ENCODE measurements at places on chromosomes 16 and 17.

- DNase-seq, result no peak
These were observed 9.1 kb downstream of the TMEM208 start for GRCh38 chr16:67235816-67236562.

DNA sequence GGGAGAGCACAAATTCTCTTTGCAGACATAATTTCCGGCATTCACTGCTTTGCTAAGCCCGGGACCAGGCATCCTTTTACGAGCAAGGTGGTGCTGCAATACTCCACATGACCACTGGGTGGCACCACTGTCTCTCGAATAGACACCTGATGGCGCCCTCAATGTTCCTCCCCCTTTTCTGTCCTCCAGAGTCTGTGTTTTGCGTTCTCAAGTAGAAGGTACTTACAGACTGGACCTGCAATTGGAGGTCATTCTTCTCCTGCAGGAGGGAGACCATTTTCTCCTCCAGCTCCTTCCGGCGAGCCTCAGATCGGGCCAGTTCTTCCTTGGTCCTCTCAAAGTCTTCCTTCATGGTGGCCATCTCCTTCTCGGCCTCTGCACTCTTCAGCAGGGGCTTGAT lies 45.2 kb downstream of the MYH13 start:
- DNase-seq, result peak; percentile 10

DNA sequence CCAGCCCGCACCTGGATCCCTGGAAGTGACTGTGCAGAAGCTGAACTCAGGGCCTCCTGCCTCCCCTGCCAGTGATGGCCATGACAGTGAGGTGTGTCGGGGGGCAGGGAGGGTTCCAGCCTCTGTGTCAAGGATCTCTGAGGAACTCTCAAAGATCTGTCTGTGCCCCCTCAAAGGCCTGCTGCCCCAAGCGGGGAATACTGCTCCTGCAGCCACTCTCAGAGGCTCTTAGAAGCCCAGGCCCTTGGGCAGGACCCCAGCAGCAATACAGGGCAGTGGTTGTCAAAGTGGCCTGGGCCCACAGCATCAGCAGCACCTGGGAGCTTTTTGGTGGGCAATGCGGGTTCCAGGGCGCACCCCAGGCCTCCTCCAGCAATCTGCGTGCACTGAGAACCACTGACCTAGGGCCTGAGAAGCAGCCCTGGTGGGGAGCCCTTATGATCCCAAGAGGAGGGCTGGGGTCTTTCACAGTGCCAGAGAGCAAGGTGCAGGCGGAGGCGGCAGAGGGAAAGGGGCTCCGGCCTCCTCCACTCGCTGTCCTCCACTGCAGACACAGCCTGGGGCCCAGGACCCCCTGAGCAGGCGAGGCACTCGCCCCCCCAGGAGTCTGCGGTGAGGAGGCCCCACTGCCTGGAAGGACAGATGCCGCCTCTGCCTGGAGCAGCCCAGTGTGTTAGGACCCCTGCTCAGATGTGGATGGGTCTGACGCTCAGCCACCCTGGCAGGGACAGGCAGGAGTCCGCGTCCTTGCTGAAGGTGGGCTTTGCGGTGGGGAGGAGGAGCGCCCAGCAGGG lies 42.1 kb downstream of the ENGASE start:
- no peak for DNase-seq

DNA sequence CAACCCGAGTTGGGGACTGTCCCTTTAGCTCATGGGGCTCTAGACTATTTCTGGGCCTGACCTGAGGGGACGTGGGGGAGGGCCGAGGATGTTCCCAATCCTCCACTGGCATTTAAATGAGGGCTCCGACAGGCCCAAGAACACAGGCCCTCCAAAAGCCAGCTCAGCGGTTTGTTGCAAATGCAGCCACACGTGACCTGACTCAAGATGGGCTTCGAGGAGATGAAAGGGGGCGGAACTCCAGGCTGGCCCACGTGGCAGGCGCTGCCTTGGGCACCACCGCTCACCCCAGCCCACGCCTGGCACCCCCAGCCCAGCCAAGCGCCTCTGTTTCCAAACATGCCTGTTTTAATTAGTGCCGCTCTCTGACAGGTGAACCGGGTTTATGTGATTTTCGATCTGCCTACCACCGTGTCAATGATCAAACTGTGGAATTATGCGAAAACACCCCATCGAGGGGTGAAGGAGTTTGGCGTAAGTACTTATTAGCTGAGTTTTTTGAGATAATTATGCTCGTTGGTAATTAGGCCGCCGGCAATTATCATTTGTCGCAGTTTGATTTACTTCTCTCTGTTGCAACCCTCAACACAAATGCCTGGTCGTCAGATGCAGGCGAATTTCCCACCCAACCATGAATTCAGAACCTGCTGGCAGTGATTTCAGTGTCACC lies 226.7 kb downstream of the KATNIP start:
- no peak for DNase-seq

GRCh38 chr17:5837055-5837491 lies 233.1 kb upstream of the WSCD1 start:
- DNase-seq, result no peak

- no peak for DNase-seq
These were observed 14.7 kb upstream of the MPRIP start for GRCh38 chr17:17027442-17028058.

GRCh38 chr16:12296991-12297390 lies 320.5 kb downstream of the SNX29 start:
- DNase-seq, result no peak

DNA sequence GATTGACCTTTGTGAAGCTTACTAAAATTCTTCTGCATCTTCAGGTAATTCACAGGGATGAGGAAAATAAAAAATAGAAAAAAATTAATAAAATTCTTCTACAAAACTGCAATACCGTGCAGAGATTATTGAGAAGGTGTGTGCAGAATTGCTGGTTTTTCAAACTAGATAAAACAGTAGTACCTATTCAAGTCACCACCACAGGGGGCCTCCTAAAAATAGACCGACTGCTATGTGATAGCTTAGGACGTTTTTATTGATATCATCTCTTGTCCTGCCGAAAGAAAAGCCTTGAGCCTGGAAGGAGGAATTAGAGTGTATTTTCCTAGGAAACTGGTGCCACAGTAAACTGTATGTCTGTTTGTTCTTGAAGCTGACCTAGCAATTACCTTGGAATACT lies 325.9 kb downstream of the ZFHX3 start:
- no peak for DNase-seq

Measured in NCI-H774 (cell line).